ENCODE measurements at places on chromosomes 13 and 19.

GRCh38 chr13:41040584-41041334 is 20.6 kb upstream of the WBP4 start:
- DNase-seq, result no peak

GRCh38 chr19:48933382-48933932 is at the start of gene DHDH:
Gene DHDH, plus strand, starts transcription at chr19:48933699. Its CDS starts 23 bp downstream, at chr19:48933722.
- DNase-seq, result peak; percentile 77

DNA sequence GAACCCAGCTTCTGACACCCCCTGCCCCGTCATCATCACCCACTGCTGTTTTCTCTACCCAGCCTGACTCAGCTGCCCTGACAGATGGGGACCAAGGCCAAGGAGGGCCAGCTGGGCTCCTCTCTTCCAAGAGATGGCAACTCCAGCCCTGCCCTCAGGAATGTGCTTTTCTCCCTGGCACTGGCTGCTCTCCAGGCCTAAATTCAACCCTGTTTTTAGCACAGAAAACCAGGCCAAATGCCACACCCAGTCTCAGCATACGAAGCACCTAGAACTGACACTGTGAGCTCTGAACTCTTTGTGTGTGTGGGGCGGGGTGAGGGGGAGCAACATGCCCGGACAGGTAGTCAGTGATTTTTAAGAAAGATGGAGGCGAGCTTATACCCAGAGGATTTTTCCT is 23.4 kb upstream of the IGFL1 start:
- no peak for DNase-seq

GRCh38 chr13:111225810-111226546 is 94.5 kb upstream of the TEX29 start:
- DNase-seq, result no peak

- DNase-seq, result peak; percentile 73
Measured at GRCh38 chr13:111216166-111216960, 101.3 kb downstream of the ARHGEF7 start.

DNA sequence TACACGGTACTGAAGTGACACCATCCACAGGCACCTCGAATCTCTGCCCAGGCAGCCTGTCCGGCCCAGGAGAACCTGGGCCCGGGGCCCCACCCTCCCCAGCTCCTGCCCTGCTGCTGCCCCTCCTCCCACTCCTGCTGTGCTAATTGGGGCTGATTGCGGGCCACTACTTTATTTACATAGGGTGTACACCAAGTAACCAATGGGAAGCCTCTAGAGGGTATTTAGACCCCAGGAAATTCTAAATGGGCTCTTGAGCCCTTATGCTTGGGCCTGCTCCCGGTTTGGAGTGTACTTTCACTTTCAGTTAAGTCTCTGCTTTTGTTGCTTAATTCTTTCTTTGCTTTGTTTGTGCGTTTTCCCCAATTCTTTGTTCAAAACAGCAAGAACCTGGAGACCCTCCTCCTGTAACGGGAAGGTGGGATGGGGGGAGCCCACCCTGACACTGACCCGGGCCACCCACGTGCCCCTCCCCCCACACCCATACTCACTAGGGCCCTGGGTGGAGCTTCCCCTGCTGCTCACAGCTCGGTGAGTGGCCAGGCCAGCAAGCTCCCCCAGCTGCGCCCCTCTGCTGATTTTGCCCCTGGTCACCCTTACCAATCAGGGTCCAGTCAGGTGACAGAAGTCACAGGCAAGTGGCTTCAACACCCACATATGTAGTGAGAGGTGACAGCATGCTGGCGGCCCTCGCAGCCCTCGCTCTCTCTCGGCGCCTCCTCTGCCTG is 9.4 kb downstream of the SCGB2B2 start:
- DNase-seq, result peak; percentile 23

Measured in astrocyte of the hippocampus (primary cell).